ENCODE measurements at places on chromosomes 2 and 18.

- no peak for DNase-seq
Observed at GRCh38 chr2:195509551-195509950, 147.5 kb upstream of the SLC39A10 start.

DNA sequence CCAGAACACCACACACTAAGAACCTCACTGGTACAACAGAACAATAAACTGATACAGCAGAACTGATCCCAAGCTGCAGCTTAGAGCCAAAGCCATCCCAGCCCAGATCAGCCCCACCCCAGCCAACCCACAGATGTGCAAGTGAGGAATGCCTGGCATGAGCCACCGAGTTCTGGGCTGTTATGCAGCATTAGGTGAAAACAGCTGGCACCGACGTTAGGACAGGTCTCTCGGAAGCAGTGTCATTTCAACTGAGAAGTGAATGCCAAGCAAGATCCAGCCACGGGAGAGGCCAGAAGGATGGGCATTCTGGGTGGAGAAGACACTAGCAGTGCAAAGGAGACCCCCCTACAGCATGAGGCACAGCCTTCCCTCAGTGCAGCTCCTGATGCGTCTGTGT is 38.9 kb downstream of the ADCY3 start:
- no peak for DNase-seq

DNA sequence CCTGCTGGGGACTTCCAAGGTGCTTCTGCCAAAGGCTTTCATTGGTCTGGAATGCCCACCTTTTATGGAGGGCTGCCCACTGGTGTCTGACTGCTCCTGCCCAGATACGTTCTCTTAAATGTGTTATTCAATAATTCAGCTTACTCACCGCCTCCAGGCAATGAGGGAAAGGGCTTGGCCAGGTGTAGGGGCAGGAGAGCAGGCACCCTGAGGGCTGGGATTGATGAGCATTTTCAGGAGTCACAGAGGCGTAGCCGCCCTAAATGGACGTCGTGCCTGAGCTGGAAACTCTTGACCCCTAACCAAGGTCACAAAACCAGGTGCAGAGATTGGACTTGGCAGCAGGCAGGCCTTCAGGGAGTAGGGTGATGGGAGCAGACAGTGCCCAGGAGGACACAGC is 26.8 kb downstream of the MAL start:
- DNase-seq = no peak

- no peak for DNase-seq
Observed at GRCh38 chr18:77676910-77677309, 427.3 kb downstream of the GALR1 start.

GRCh38 chr2:40317046-40317445 is 134.8 kb downstream of the SLC8A1 start:
- DNase-seq = no peak

DNA sequence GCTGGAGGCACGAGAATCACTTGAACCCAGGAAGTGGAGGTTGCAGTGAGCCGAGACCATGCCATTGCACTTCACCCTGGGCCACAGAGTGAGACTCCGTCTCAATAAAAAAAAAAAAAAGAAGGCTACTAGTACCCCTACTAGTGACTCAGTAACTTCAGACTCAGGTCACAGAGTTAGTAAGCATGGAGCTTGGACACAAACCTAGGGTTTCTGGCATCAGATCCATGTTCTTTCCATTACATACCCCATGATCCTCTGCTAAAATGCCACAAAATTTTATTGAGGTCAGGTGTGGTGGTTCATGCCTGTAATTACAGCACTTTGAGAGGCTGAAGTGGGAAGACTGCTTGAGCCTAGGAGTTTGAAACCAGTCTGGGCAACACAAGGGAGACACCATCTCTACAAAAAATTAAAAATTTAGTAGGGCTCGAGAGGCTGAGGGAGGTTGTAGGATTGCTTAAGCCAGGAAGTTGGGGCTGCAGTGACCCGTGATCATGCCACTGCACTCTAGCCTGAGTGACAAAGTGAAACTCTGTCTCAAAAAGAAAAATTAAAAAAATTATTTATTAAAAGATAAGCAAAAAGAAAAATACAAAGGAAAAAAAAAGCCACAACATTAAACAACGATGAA is 45.1 kb downstream of the DHX57 start:
- no peak for DNase-seq

DNA sequence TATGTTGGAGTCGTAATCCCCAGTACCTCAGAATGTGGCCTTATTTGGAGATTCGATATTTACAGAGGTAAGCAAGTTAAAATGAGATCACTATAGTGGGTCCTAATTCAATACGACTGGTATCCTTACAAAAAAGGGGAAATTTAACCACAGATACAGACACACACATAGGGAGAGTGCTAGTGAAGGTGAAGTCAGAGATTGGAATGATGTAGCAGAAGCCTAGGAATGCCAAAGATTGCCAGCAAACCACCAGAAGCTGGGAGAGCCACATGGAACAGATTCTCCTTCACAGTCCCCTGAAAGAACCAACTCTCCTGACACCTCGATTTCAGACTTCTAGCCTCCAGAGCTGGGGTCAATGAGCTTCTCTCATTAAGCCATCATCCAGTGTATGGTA is 17.7 kb upstream of the ACTR3 start:
- no peak for DNase-seq

GRCh38 chr2:18430996-18431748 is 129.3 kb downstream of the RDH14 start:
- DNase-seq = no peak

- no peak for DNase-seq
Observed at GRCh38 chr2:158403237-158403636, 53.3 kb downstream of the CCDC148 start.

- DNase-seq = no peak
Observed at GRCh38 chr18:67347438-67347837, 169.1 kb downstream of the DSEL start.

DNA sequence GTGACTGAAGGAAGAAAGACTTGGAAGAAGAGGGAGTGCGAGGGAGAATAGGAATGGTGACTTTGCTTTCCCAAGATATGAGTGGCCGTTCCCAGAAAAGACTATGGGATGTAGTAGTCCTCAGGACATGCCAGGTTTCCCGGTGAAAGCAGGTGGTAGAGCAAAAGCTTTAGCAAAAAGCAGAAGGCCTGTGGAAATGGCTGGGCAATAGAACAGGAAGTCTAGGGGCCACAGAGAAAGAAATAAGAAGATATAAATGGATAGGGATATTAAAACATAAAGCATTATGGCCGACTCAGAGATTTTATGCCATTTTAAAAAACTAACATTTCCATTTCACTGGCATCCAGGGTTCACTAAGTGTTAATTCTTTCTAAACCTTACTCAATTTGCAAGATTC is 1.2 kb upstream of the SERPINB13 start:
- DNase-seq = no peak

DNA sequence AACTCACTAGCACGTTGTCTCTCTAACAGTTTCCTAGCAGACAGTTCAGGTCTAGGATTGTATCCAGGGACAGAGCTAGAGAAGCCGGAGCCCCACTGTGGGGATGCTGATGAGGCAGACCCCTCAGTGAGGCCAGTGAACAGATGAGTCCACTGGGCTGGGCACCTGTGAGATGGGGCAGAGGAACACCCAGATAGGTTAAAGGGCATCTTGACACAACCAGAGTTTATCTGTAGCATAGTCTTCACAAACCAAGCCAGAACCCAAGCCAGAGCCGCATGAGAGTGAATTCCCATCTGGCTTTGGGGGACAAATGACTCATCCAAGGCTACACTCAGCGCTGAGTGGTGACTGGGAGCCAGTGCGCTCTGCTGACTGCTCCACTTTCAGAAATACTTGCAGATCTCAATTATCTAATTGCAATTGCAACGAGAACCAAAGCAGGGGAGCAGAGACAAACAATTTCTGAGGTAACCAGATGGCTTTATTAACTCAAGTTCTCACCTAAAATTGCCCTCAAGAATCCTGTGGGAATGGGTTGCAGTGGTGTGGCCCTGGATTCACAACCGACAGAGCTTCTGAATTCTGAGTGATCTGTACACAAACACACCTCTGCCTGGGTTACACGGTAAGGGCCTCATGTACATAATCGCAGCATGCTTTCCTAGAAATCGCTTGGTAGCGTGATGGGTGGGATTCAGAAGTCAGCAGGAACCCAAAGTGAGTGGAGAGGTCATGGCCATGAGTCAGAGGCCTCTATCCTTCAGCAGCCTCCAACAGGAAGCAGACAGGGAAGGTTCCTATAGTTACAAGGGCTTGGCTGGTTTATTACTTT is 48.7 kb upstream of the MSH2 start:
- DNase-seq = no peak

DNA sequence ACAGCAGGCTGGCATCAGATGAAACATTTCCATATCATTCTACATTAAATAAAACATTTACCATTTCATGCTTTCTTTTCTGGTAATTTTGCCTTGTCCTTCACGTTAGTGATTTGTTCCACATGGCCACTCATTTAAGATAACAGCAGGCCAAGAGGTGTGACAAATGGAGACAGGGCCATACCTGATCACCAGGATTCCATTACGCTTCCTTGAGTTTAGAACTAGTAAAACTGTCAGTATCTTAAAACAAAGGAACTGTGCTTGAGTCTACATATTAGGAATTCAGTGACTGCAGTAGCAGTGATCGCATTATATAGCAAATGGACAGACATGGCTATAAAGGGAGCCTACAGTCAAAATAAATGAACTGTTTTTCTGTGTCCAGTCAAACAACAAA is 155.1 kb upstream of the FSHR start:
- no peak for DNase-seq

- DNase-seq = no peak
Observed at GRCh38 chr18:79692886-79693285, 13.3 kb downstream of the CTDP1 start.

- DNase-seq = no peak
Observed at GRCh38 chr2:67922080-67922785, 140.6 kb downstream of the C1D start.

- no peak for DNase-seq
Observed at GRCh38 chr2:78023356-78023755, 501.2 kb upstream of the LRRTM4 start.

GRCh38 chr18:10057894-10058791 is 144.3 kb downstream of the VAPA start:
- no peak for DNase-seq

DNA sequence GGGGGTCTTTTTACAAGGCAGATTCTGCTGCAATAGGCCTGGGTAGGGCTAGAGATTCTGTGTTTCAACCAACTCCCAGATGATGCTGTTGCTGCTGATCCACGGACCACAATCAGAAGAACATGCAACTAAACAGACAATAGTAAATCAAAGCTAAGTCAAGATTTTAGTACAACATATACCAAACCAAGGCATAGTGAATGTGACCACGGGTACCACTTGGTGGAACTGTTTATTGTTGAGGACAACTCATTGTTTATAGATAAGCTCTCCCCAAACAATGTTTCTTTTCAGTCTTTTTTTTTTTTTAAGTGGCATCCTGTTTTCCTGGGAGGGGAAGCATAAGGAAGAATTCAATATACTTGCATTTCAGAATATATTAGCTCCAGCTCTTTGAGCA is 36.0 kb upstream of the DARS1 start:
- no peak for DNase-seq

- DNase-seq = no peak
Observed at GRCh38 chr2:147980940-147981528, 39.5 kb downstream of the ORC4 start.

DNA sequence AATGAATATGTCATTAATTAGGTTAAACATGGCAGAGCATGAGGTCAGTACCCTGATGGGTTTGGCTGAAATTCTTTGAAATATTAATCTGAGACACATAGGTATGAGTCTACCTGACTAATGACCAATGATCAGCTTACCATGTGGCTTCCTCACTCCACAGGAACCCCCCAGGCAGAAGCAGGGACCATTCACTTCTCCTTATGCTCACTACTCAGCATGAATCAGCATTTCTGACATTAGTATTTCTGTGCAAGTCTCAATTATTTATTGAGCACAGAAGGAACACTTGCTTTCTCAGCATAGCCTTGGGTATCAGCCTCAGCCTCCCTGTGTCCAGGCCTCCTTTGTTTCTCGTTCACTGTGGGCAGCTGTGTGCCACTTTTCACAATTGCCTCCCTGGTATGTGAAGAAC is 9.3 kb upstream of the KCNE4 start:
- no peak for DNase-seq

DNA sequence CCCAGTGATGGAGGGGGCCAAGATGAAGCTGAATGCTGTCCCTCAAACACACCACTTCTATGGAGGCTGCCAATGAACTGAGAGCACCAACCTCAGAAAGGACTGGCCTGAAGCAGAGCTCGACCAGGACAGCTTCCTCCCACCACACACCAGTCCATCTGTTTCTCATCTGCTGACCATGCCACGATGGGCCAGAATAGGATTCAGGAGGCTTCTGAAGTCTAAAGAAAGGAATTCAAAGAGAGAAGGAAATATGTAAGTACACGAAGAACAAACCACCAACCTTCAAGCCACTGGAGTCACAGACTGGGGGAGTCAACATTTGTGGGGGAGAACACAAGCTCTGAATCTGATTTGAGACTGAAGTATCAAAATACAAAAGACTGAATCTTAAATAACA is 157.6 kb upstream of the CCDC68 start:
- no peak for DNase-seq

GRCh38 chr2:131543385-131543891 is 15.8 kb downstream of the CCDC74A start:
- no peak for DNase-seq

DNA sequence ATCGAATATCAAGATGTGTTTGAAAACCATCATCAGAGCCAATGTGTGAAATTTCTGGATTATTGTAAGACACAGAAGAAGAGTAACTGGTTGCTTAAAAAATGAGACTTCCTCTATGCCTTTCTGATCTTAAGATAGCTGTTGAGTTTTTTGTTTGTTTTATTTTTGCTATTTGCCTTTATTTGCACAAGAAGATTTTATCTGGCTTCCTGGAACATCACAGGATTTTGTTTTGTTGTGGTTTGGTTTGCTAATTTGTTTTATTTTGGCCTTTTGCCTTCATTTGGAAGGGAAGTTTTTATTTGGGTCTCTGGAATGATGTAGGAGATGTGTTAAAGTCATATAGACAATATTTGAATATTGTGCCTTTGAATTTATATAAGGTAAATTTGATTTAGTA is 3.9 kb upstream of the CYTIP start:
- DNase-seq = no peak

DNA sequence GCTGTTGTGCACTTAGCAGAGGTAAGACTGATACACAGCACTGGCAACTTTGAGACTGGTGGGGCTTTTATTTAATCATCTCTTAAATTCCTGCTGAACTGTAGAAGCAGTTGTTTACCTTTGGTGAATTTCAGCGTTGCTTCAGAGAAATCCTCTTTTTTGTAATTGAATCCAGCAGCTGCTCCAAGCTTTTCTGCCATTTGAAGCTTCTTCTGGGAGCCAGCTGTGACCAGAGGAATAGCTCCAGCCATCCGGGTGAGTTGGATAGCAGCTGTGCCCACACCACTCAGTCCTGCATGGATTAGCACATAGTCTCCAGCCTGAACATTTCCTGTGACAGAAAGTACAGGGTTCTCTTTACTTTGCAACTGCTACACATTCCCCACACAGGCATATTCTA is 3.9 kb downstream of the TP53I3 start:
- DNase-seq = no peak

Data from SK-N-MC (cell line).